Fibroblast of skin of back (primary cell): ENCODE measurements at places on chromosomes 1 and 21.

DNA sequence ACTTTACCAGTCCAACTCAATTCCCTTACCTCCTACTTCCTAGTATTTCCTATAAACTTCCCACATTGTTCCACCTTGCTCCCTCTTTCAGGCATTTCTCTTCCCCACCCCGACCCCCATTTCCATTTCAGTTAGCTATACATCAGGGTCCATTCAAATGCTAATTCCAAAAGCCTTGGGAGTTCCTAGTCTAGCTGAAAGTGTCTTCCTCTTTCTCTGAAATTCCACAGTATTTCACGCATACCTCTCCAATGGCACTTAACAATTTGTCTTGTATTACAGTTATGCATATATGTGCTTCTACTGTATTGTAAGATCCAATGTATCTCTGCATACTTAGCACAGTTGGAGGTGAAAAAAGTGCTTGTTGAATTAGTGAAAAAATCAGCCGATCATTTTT is 94.9 kb downstream of the ZNF644 start:
- no peak for DNase-seq

DNA sequence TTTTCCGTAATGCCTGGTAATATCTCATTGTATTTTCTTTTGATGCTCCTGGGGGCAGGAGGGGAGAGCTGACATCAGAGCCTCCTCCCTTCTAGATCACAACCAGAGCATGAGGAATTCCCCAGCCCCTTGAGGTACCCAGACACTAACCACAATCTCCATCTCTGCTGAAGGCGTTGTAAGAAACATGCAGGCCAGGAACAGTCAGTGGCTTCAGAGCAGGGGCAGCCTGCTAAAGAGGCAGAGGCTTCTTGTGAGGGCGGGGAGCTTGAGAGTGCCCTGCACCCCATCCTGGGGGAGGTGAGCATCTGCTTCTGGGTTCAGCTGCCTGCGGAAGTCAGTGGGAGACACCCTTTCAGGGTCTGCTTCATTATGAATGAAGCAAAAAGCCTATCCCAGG is 19.0 kb downstream of the MAPKAPK2 start:
- no peak for DNase-seq

- DNase-seq = no peak
Measured at GRCh38 chr1:172141341-172141881, 279.1 kb upstream of the C1orf105 start.

GRCh38 chr1:65243491-65243890 is 65.9 kb upstream of the DNAJC6 start:
- DNase-seq = no peak

GRCh38 chr1:201703621-201704438 is 125.1 kb upstream of the IPO9 start:
- DNase-seq = peak; percentile 79

DNA sequence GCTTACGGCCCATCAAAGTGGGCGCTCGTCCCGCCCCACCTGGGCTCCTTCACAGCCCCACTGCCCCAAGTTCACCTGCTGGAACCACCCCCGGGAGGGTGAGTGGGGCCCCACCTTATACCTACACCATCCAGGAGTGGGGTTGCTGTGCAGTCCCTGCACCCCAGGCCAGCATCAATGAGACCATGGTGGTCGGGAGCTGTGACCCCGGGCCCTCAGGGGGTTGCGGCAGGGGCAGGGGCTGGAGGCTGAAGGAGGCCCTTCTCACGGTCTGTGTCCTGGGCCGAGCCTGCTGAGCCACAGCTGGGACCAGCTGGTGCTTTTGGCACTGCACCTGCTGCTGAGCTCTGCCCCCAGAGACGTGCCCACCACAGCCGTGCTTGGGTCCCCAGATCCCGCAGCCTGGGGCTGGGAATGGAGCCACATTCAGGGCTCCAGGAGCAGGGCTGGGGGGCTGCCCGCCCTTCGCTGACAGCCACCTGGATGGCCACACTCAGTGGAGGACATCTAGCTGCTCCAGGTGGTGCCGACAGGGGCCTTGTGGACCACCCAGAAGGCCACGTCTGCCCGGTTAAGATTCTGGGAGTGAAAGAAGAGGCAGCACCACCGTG is 17.4 kb downstream of the ACTRT2 start:
- DNase-seq = no peak

DNA sequence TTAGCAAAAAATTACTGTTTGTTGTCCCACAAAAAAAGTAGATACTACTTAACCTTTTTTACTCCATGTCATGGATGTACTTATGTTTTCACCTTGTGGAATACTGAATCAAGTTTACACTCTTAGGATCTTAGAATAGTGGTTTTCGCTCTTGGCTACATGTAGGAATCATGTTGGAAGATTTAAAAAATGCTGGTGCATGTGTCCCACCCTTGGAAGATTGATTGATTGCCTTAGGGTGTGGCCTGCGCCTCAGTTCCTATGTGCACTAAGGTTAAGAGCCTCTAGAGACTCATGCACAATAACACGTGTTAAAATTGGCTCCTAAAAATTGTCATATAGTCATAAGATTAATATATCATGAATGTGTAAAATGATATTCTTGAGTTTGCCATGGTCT is 25.0 kb downstream of the HS2ST1 start:
- no peak for DNase-seq

- DNase-seq = no peak
Measured at GRCh38 chr1:164051782-164052181, 507.2 kb upstream of the PBX1 start.

- no peak for DNase-seq
Measured at GRCh38 chr1:101732261-101732660, 264.5 kb downstream of the OLFM3 start.

DNA sequence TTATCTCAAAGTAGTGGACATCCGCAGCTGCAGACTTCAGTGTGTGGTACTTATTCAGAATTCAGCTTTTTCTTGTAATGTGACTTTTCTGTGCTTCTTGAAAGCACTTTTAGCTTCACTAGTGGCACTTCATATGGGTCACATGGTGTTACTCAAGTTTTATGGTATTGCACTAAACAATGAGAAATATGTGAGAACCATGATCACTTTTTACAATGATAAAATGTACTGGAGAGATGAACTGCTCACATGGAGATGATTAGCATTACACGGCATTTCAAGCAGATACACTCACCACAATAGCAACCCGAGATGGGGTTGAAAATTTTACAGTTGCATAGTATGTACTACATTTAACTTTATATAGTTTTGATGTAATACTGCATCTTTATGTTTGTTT is 40.1 kb upstream of the GPR52 start:
- peak; percentile 28 for DNase-seq

- DNase-seq = peak; percentile 72
Measured at GRCh38 chr1:26785611-26786436, 1.9 kb upstream of the PIGV start.

GRCh38 chr1:47935856-47936255 is 61.3 kb downstream of the TRABD2B start:
- DNase-seq = no peak

DNA sequence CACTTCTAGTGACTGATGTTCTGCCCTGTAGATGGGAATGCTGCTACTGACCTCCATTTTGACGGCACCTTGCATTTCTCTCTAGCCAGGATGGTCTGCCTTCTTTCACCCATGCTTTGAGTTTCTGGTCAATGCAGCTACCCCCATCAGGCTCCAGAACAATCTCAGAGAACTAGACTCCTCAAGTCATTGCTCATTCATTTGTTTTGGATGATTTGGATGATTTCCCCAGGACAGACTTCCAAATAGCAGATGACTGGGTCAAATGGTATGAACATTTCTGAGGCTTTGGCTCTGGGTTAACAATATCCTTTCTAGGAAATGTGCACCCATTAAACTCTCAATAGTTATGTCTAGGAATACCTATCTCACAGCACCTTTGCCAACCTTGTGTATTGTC is 63.9 kb downstream of the CSMD2 start:
- DNase-seq = peak; percentile 93

DNA sequence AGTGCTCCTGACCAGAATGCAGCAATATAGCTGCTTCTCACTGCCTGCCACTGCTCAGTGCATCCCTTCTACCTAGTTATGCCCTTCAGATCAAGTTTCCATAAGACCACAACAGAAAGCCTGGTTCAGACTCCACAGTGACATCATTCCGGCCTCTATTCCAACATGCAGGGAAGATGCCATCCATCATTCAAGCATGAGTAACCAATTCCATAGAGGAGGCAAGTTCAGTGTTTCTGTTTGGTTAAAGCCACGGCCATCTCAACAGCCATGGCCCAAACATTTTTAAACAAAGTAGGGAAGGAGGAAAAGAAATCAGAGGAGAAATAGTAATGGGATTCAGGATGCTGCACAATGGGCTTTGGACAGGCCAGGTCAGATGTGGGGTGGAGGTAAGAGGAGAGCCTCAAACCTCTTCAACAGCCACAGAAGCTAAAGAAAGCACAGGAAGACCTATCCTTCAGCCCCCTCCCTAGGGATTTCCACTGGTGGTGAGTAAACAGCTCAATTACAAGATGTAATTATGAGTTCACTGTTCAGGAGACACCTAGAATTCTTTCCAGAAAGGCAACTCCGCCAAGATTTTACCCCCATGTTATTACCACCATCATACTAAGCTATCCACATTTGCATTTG is 484.9 kb downstream of the SETD4 start:
- peak; percentile 97 for DNase-seq

GRCh38 chr1:174022080-174022975 is at the start of gene RC3H1:
Gene RC3H1 (minus strand): TSS chr1:174022357. CDS start chr1:173992985, 29,372 bp downstream.
- peak; percentile 91 for DNase-seq

DNA sequence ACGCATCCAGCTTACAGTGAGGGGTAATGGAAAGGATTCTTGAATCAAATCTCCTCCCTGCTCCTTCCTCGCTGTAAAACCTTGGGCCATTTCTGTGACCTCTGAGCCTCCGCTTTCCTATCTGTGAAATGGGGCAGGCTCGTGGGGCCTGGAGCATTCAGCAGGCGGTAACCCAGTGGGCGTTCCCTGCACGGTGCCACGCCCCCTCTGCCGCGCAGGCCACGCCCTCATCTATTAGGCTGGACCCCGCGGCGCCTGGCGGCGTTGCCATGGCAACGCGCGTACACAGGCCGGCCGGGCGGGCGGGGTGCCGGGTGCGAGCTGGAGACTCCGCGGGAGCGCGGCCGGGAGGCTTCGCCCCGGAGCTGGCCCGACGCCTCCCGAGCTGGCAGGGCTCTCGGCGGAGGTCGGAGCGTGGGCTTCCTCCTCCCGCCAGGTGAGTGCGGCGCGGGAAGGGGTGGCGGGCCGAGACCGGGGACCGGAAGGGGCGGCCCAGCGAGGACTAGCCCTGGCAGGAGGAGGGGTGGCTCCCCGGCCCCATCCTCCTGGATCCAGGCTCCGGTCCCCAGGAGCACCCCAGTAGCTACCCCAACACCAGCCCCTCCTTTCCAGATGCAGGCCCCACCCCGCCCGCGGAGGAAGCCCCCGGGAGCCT is at the start of gene FHAD1:
Gene FHAD1 (plus strand): TSS at position 264 of the 655 bp plus-strand sequence. CDS start 4,562 bp downstream, outside the sequence.
- DNase-seq = peak; percentile 37

DNA sequence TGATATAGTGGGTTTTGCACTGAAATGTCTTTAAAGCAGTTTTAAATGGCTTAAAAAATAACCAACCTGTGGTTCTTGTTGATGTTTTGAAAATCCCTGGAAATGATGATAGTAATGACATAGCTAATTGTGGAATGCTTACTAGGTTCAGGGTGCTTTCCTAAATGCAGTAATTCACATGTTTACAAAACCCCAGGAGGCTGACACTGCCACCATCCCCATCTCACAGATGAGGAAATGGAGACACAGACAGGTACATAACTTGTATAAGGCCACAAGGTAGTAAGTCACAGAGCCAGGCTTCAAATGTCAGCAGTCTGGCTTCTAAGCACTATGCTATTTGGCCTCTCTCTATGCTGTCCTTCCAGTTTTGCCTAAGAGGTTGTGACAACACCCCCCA is 40.6 kb downstream of the C8B start:
- DNase-seq = no peak

- peak; percentile 37 for DNase-seq
Measured at GRCh38 chr1:151352021-151352718, 5.1 kb upstream of the RFX5 start.

DNA sequence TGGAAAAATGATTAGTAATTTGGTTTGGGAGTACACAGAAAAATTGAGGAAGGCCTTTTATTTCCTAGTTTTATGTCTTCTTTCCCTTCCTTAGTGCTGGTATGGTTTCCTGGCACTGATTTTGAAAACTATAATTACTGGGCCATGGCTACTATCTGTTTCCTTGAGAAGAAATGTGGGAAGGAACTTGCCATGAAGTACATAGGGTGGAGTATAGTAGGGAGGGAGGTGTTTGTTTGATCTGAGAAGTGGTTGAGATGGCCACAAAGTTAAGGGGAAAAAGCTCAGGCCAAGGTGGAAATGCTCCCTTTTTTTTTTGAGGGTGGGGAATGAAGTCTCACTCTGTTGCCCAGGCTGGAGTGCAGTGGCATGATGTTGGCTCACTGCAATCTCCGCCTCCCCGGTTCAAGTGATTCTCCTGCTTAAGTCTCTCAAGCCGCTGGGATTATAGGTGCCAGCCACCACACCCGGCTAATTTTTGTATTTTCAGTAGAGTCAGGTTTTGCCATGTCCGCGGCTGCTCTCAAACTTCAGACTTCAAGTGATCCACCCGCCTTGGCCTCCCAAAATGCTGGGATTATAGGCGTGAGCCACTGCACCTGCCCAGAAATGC is 11.3 kb downstream of the HJV start:
- DNase-seq = no peak

DNA sequence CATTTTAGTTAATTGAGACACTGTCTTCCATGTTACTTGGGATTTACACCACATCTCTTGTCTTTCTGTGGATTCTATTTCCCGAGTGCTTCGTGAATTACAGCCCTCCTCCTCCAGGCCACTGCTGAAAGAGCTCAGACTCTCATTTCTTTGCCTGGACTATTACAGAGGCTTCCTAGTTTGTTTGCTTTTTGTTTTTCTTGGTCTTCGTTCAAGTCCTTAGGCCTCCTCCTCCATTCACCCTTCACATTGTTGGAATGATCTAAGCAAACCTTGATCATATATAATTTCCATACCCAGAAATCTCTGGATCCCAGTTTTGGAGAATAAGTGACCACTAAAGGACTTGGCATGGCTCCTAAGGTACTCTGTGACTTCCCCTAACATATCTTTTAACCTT is 94.1 kb downstream of the CNIH3 start:
- peak; percentile 10 for DNase-seq

GRCh38 chr1:157721985-157722384 is 21.4 kb upstream of the FCRL3 start:
- no peak for DNase-seq

GRCh38 chr1:201925981-201926645 is 20.2 kb downstream of the LMOD1 start:
- DNase-seq = peak; percentile 59

DNA sequence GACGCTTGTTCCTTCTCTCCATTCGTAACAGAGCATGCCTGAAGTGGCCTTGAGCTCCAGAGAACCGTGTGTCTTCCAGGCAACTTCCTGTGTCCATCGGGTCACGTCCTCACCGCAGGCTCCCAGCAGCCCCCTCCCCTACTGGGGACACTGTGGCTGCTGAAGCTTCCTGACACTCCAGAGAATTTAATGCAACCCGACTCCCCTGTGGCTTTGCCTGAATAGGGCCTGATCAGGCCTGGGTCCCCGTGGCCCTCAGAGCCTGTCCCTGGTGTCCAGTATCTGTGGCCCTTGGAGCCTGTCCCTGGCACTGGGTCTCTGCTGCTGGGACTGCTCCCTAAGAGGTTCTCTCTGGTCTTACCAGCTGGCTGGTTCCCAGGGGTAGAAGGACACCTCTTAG is 219.7 kb upstream of the VAMP3 start:
- no peak for DNase-seq
